ENCODE measurements at places on chromosomes 11 and 22. TPM values are rescaled to one million over a fixed set of nuclear protein-coding genes. Genes with fewer than 3 reads are reported as not detected.
A peak's percentile ranks its signal among the peaks of the same experiment; 100 is the strongest.

MYOD1 gene
- total RNA-seq: not detected

TRABD gene
- total RNA-seq: 52.2 TPM

EEF1G gene
- total RNA-seq: 1,552 TPM

- DNase-seq: no peak
Observed at GRCh38 chr11:35057926-35058668, 80.9 kb upstream of the CD44 start.

DNA sequence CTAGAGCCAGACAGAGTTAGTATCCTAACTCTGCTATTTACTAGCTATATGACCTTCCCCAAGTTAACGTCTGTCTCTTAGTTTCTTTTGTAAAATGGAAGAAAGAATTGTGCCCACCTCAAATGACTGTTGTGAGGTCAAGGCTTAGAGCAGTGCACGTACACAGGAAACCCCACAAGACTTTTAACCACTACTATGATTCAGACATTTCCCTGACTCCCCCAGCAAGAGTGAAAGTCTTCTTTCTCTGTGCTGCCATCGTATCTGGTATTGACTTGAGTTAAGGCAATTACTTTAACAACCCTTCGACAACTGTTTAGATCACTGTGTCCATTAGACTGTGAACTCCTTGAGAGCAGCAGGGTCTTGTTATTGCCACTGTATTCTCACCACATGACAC is 2.6 kb upstream of the OR52W1 start:
- DNase-seq: no peak

DNA sequence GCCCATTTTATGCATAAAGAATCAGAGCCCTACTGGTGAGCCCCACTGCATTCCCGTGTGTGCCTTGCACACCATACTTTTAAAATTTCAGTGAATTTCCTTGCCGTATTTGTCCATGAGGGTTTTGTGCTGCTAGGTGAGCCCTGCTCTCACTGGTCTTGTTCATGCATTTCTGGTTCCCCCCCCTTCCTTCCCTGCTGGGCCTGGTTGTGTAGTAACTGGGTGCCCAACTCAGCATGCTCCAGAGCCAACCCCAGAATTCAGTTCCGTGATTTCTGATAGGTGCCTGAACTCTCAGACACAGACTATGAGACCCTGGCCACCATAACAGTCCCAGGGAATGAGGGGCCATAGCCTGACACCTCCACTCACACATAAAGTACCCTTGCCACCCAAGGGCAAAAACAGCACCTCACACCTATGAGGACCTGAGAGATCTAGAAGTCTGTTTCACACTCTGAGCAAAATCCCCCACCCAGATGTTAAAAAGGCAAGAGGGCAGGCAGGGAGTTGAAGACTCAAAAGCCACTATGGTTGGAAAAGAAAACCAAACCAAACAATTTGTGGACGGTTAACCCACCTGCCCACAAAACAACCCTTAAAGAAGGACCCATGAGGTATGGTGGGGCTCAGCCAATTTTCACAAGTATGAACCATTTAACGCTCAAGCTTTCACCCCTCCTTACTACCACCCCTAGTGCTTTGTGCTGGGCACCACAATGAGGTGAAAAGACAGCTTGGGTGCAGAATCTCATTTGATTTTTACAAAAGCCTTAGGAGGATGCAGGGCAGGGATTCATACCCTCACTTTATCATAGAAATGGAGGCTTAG is 16.8 kb upstream of the IL10RA start:
- DNase-seq: no peak

GRCh38 chr11:83027289-83027688 is 44.4 kb downstream of the RAB30 start:
- no peak for DNase-seq

DNA sequence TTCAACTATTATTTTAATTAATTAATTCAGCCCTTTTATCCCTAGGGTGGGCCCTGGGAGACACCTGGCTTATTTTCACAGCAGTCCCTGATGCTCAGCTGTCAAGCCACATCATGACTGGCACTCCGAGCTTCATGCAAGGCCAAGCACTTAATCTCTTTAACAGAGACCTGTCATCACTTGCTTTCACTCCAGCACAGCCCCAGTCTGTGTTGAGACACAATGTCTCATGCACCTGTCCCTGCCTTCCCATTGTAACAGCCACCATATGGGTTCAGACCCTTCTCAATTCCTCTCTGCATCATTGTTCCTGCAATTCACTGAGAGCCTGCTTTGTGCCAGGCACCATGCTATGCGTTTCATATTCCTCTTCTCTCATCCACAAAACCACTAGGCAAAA is 222.2 kb upstream of the TENM4 start:
- DNase-seq: no peak

DNA sequence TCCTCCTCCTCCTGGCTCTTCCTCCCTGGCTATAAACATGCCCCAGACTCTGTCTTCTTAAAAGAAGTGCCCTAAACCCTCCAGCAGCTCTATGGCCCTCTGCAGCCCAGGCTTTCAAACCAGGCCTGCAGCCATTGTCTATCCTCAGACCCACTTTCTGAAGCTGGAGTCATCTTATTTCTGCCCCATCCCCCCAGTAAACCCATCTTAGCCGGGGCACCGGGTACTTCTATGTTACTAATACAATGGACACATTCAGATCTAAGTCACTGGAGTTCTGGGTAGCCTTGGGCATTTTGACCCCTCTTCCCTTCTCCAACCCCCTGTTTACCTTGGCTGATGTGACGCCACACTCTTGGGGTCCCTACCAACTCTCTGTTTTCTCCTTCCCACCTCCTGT is 29.7 kb upstream of the CACNG2 start:
- DNase-seq: no peak

DNA sequence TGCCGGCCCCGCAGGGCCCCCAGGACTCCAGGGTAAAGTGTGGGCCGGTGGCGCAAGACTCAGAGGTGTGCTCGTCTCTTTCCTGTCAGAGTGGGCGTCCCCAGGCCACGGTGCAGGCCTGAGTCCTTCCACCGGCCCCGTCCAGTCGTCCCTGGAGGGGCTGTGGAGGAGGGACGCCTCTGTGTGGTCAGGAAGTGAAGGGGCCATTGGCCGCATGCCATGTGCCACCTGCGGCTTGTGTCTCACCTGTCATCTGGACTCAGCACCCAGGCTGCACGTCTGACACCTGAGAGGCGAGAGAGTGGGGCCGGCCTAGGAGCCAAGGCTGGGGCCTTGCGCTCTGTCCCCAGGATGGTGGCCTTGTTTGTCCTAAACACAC is 25.2 kb downstream of the MUC6 start:
- no peak for DNase-seq

DNA sequence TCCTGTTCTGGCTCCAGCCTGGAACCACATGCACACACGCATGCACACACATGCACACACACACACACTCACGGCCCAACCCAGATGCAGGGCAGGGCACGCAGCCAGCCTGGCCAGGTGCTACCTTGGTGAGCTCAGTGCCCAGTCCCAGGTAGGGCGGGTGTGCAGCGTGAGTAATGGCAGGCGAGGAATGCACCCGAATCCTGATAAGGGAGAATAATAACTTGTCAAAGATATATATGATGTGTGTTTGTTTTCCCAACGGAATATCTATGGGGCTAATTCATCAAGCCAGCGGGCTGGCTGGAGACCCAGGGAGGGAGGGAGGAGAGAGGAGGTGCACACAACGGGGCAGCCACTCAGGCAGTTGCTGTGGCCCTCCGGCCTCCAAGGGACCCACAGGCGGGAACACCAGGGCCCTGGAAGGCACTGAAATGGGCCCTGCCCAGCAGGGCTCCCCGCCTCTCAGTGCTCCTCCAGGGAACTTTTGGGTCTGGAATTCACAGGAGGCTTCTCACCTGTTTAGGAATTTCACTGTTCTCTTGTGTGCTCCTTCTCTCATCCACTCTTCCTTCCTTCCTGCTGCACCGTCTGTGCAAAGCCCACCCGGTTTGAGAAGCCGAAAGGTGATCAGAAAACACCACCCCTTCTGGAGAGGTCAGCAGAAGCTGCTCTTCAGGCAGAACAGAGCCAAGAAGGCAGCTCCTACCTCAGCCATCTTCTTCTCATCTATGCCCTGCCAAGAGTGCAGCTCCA is 79.0 kb downstream of the BUD13 start:
- peak; percentile 85 for DNase-seq
